Cardiac atrium fibroblast (primary cell): ENCODE measurements at places on chromosomes 7 and 10. TPM values are rescaled to one million over a fixed set of nuclear protein-coding genes. Genes with fewer than 3 reads are reported as not detected.

Gene SPRN
- 1.3 and 2.9 TPM in 2 replicates for total RNA-seq

Gene MCM10
- total RNA-seq: 2.2 and 2.6 TPM in 2 replicates

Gene KCNMA1
- 2.7 and 12.2 TPM in 2 replicates for total RNA-seq

Gene SLC26A5
- total RNA-seq: not detected in 2 replicates

Gene ITGB8
- 3.4 and 11.5 TPM in 2 replicates for total RNA-seq

Gene SLC16A9
- 0.65 TPM in 1 of 2 replicates, not detected in the other for total RNA-seq

Gene GRM3
- total RNA-seq: not detected in 2 replicates

Gene HERPUD2
- total RNA-seq: 21.5 and 25.6 TPM in 2 replicates

Gene ACSM6
- total RNA-seq: not detected in 2 replicates

Gene ZNF775
- 2.3 TPM in 2 replicates for total RNA-seq

Gene GIMAP8
- total RNA-seq: under 0.01 and 0.81 TPM in 2 replicates

Gene KNDC1
- 0.36 and 0.49 TPM in 2 replicates for total RNA-seq

Gene C10orf105
- total RNA-seq: not detected in 2 replicates

Gene KLHL7
- 19.0 and 27.8 TPM in 2 replicates for total RNA-seq

Gene SPDYE11
- total RNA-seq: not detected in 2 replicates

Gene RTKN2
- 0.16 and 0.18 TPM in 2 replicates for total RNA-seq

Gene ABCC2
- 0.32 and 0.54 TPM in 2 replicates for total RNA-seq

Gene EPDR1
- total RNA-seq: 18.4 and 27.7 TPM in 2 replicates

Gene CFAP46
- 0.81 TPM in 1 of 2 replicates, not detected in the other for total RNA-seq

Gene ACTL6B
- not detected in 2 replicates for total RNA-seq

Gene CACNB2
- 0.32 TPM in 1 of 2 replicates, not detected in the other for total RNA-seq

Gene AKR1C8
- not detected in 2 replicates for total RNA-seq

Gene ADARB2
- total RNA-seq: not detected in 2 replicates

Gene ZNF804B
- not detected in 2 replicates for total RNA-seq

Gene ABCB1
- total RNA-seq: not detected in 2 replicates

Gene SP8
- total RNA-seq: not detected in 2 replicates

Gene NUDT5
- 37.7 and 56.9 TPM in 2 replicates for total RNA-seq

Gene COL17A1
- 0.16 and 0.36 TPM in 2 replicates for total RNA-seq

Gene CUBN
- 0.72 and 4.2 TPM in 2 replicates for total RNA-seq

Gene FAM131B
- total RNA-seq: 0.36 and 0.97 TPM in 2 replicates

Gene MMRN2
- 6.1 and 6.8 TPM in 2 replicates for total RNA-seq

Gene LIPN
- total RNA-seq: not detected in 2 replicates

Gene GRID1
- not detected in 2 replicates for total RNA-seq

Gene ETV1
- total RNA-seq: 4.3 and 6.3 TPM in 2 replicates

Gene DPY19L1
- total RNA-seq: 41.0 and 57.3 TPM in 2 replicates

Gene ZNF37A
- 6.7 and 7.3 TPM in 2 replicates for total RNA-seq

Gene OR2A5
- total RNA-seq: not detected in 2 replicates

Gene TCF7L2
- 7.4 and 18.3 TPM in 2 replicates for total RNA-seq

Gene LIPM
- total RNA-seq: not detected in 2 replicates

Gene COX15
- total RNA-seq: 28.5 and 31.9 TPM in 2 replicates
